Endothelial cell (in vitro differentiated cells): ENCODE measurements at places on chromosomes 2 and 18.

DNA sequence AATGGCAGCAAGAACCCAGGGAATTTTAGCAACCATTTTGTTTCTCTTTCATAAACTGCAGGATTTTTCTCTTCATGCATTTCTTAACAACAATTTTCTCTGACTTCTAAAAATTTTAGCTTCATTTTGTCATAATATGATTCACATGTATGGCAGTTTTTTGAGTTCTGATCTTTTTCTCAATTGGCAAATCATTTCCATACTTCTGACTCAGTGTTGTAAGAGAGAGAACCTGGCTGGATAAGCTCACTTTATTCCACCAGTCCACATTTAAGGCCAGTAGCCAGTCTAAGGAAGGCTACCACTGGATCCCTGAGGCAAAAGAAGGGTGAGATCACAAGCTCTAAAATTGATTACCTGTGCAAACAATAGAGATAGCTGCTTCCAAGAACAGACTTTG, 42.8 kb upstream of the COL3A1 start:
- no peak for DNase-seq

DNA sequence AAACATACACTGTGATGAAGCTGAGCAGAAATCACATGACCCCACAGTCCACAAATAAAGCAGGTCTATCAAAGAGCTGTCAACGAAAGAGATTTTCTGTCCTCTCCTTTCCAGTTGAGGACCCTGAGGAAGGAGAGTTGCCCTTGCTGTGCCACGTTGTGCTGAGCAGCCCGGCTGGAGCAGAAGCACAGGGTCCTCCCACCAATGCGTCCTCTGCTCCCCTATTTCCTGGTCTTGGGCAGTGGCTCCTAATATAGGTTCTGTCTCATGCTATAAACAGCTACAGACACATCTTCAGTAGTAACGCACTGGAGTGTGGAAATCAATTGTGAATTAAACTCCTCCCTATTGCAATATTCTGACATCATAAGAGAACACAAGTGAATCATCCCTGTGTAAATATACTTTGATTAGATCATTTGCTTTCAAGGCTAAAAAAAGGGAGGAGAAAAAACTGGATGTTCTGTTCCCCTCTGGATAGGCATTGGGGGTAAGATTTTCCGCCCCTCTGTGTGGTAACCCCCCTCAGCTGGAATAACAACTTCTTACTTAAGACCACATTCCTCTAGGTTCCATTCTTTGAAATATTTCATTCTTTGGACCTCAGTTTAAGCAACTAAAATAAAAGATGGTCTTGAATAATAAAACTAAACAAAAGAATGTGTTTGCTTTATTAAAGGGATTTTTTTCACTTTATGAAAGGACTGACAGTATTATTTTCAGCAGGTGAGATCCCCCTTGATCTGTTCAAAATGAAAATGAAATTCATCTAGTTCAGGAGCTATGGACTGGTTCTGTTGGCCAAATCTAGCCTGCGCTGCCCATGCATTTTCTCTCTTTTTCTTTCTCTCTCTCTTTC, 8.3 kb upstream of the RHOB start:
- no peak for DNase-seq

DNA sequence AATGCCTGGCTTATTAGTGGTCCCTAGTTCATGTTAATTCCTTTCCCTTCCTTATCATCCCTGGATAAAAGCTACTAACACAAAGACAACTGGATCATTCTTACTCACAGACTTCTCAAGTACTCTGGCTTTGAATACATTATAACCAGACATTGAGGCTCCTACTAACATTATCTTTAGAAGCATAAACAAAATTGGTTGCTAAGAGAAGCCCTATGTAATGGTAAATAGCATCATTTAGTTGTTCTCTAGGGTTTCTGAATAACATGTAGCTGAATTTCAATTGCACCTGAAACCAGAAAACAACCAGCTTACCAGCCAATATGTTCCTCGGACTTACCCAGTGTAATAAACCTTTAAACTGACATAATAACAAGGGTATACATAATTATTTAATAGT, 114.1 kb upstream of the NCKAP5 start:
- no peak for DNase-seq

- peak; percentile 38 for DNase-seq
These were observed 1.0 kb upstream of the HDAC4 start for GRCh38 chr2:239401881-239402233.

- DNase-seq: no peak
These were observed 23.5 kb upstream of the ARL5A start for GRCh38 chr2:151851761-151852160.

- no peak for DNase-seq
These were observed 11.9 kb downstream of the IL18R1 start for GRCh38 chr2:102367331-102367971.

- no peak for DNase-seq
These were observed 101.6 kb downstream of the INO80D start for GRCh38 chr2:205984381-205984780.

GRCh38 chr18:13796515-13796914, 27.4 kb upstream of the MC5R start:
- DNase-seq: no peak

- no peak for DNase-seq
These were observed 162.6 kb downstream of the KCNE4 start for GRCh38 chr2:223214394-223215253.

- no peak for DNase-seq
These were observed 138.2 kb downstream of the VAPA start for GRCh38 chr18:10051877-10052631.

- DNase-seq: no peak
These were observed 61.3 kb downstream of the NUP35 start for GRCh38 chr2:183185534-183185933.

GRCh38 chr2:196288006-196288538, 116.7 kb upstream of the STK17B start:
- no peak for DNase-seq

DNA sequence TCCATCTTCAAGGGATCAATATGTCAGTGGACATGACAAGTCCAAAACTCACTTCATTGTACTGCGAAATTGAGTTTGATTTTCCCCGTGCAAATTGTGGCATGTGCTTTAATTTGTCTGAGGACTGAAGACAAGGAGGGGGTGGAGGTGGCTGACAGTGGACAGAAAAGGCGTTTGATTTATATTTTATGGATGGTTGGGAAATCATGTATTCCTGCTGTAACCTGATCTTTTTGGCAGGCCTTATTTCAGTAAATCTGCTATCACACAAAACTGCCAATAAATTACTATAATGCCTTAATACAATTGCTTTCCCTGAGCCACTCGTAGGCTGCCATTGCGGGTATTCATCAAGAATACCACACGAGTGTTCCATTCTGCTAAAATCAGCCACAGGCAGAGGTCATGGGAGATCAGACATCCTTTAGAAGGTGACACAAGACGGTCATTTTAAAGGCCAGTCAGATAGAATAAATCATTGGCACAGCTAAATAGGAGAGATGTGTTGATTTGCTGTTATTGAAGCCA, 720.5 kb downstream of the MBD2 start:
- no peak for DNase-seq

DNA sequence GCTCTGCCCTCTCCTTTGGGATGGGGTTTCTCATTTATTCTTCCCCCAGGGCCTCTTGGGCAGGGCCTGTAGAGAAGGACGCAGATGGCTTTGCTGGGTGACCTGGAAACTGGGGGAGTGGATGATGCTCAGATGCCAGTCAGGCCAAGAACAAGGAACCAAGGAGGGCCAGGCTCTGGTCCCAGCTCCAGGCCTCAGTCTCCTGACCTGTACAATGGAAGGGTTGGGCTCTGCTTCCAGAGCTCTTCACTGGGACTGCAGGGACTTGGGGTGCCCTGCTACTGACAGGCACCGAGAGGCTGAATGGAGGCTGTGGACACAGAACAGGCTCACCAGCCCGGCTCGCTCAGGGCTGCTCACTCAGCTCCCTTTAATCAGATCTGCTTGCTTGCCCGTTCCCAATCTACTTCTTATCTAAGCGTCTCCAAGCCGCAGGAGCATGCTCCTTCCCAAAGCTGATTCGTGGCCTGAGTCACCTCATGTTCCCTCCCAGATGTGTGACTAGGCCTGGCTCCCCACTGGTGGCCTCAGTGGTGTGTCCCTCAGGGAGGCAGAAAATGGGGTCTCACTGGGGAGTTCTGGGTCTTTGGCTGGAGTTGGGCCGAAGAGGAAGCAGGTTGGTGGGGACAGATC, 82.6 kb upstream of the ODC1 start:
- DNase-seq: no peak

- DNase-seq: no peak
These were observed 1653.1 kb upstream of the SLC39A10 start for GRCh38 chr2:194003911-194004310.

- DNase-seq: peak; percentile 70
These were observed 18.0 kb downstream of the ARID5A start for GRCh38 chr2:96554293-96555145.

- DNase-seq: no peak
These were observed 418.8 kb upstream of the NETO1 start for GRCh38 chr18:73286584-73286983.

GRCh38 chr18:60067426-60068210, 167.8 kb downstream of the PMAIP1 start:
- DNase-seq: no peak

DNA sequence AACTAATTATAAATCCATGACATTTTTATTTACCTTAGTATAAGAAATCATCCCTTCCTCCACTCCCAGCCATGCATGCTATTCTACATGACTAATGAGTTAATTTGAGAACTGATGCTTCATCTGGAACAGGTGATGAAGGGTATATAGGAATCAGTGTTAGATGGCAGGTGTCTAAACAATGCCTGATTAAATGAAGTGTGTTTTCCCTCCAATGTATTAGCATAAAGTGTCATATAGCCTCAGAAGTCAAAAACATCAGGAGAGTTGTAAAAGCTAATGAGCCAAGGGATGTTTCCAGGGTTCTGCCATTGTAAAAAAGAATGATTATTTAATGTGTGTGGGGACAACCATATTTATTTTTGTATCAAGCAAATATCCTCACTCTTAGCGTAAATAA, 913.8 kb downstream of the DCC start:
- no peak for DNase-seq

DNA sequence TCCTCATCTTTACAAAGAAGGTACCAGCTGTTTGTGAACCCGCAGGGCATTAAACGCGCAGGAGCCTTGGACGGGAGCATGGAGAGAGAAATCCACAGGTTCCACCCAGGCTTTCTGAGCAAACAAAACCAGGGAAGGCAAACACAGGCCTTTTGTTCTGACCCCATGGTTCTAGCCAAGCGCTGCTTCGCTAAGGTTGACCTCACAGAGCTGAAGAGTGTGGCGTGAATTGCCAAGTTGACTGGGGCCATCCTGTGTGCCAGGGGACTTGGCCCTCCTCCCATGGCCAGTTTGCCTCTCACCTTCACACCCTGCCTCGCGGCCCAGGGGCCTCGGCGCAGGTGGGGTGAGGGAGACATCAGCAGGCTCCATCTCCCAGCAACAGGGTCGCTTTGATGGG, 74.1 kb downstream of the VAPA start:
- no peak for DNase-seq

GRCh38 chr2:150101947-150102346, 385.5 kb downstream of the RND3 start:
- no peak for DNase-seq

- no peak for DNase-seq
These were observed 23.2 kb upstream of the CDKL4 start for GRCh38 chr2:39266916-39267434.

GRCh38 chr2:239630618-239631286, 229.9 kb upstream of the HDAC4 start:
- DNase-seq: no peak

DNA sequence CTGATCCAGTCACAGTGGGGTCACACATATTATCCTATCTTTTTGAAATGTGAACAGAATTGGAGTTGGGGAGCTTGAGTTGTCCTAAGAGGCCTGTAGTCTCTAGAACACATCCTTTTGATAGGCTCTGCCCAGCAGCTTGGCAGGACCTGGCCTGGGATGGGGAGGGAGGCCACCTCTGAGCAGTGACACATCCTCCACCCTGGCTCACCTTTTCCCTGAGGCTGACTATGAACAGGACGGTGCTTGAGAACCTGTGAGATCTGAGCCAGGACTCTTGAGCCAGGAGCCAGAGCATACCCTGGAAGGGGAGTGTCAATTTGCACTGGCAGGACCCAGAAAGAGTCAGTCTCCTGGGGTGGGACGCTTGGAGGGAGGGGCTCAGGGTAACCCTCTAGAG, 17.7 kb upstream of the ATP6V1B1 start:
- DNase-seq: no peak

DNA sequence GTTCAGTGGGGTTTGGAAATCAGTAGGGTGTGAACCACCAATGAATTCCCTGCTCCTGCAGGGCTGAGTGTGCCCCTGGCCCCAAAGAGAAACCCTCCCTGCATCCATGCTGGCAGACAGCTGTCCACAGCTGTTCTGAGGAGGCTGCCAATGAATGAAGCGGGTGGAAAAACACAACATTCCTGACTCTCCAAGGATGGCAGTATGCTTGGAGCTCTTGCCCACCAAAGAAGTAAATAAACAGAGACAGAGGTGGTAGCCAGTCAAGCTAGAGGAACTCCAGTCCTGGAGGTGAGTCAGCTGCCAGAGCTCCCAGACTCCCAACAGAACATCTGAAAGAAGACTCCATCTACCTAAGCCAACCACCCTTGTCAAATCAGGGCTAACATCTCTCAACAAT, 6.2 kb downstream of the ZBTB7C start:
- DNase-seq: no peak

- no peak for DNase-seq
These were observed 35.4 kb downstream of the PSD4 start for GRCh38 chr2:113209011-113209645.

DNA sequence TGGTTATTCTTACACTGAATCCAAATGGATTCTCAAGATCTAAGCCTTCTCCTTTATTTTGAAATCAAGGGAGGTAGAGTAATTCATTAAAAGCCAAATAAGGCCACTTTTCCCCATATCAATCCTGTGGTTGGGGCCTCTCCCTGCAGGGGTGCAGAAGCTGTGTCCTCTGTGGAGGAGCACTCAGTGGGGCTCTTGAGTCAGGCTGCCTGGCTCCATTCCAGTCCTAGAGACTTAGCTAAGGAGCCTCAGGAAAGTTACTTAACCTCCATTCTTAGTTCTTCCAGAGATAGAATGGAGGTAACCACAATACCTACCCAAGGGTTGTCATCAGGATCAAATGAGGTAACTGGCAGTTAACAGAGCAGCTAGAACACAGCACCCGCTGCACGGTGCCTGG, 564.3 kb downstream of the CMPK2 start:
- DNase-seq: no peak

GRCh38 chr18:38402509-38402908, 836.9 kb upstream of the CELF4 start:
- DNase-seq: no peak
